Activated B cell treated with CpG ODN at 0.5 μM for 24 hours (primary cell): ENCODE measurements at places on chromosomes 5 and 9. TPM values are rescaled to one million over a fixed set of nuclear protein-coding genes. Genes with fewer than 3 reads are reported as not detected.
A peak's percentile ranks its signal among the peaks of the same experiment; 100 is the strongest.

DNA sequence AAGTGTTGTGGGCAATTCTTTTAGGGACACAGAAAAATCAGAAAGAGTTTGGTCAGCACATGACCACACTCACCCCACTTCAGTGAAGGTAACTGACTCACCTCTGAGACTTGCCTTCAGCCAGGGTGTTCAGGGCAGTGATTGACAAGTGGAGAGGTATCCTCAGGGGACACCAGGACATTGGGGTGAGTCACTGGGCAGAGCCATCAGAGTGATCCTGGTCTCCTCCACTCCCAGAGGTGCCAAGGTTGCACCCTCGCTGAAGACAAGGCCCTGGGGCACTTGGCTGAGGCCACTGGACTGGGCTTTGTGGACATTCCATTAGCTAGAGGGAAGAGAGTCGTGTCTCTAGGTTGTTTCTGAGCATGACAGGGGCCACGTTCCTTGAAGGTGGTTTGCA lies 113.4 kb downstream of the GADD45G start:
- DNase-seq: no peak

The B4GALT1 gene
- 111 and 118 TPM in 2 replicates for total RNA-seq

DNA sequence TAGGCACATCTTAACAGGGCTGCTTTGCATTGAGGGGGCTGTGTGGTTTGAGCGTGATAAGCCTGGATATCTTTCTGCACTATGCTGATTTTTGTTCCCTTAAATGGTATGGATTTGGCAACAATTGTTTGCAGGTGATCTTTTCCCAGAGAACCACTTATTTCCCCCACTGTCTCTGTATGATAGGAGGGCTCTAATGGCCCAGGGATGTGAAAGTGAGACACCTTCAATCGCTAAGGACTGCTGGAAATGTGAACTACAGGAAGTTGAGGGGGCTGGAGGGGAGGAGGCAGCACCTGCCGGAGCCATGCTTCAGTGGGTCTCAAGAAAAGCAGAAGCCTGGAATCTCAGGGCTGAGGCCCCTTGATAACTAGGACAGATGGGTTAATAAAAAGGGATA lies 29.4 kb downstream of the SYK start:
- peak; percentile 45 for DNase-seq

DNA sequence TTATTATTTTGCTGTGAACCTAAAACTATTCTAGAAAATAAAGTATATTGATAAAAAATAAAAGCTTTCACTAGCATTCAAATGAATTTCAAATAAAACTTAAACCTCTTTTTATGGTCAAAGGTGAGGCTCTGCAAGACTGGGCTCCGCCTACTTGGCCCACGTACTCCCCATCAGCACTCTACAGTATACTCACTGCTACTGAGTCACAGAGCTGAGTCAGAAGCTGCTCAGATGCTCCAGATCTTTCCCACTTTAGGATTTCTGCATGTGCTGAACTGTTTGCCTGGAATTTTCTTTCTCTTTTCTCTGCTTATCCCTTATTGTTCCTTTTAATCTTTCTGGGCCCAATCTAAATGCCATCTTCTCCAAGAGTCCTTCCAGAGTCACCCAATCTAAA lies 331.9 kb upstream of the CCNG1 start:
- no peak for DNase-seq

- no peak for DNase-seq
Observed at GRCh38 chr5:124612023-124612422, 134.4 kb downstream of the ZNF608 start.

GRCh38 chr5:92749943-92750342 lies 831.1 kb downstream of the NR2F1-AS1 start:
- DNase-seq: no peak

DNA sequence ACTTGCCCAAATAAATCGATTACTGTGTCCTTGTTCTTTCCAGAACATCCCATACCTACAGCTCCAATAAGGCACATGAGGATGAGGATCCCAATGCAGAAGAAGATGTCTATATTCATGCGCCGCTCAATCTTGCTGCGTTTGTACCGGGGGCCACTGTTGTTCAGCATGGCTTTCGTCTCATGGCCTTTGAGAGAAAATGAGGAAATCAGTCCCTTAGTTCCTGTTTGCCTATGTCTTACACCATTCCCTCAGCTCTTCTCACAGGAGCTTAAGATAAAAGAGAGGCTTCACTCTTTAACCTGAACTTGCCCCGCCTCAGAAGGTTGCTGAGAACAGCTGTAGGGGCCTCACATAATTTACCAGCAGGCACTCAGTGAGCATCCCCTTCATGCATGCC lies 211.6 kb downstream of the ATP10B start:
- no peak for DNase-seq

DNA sequence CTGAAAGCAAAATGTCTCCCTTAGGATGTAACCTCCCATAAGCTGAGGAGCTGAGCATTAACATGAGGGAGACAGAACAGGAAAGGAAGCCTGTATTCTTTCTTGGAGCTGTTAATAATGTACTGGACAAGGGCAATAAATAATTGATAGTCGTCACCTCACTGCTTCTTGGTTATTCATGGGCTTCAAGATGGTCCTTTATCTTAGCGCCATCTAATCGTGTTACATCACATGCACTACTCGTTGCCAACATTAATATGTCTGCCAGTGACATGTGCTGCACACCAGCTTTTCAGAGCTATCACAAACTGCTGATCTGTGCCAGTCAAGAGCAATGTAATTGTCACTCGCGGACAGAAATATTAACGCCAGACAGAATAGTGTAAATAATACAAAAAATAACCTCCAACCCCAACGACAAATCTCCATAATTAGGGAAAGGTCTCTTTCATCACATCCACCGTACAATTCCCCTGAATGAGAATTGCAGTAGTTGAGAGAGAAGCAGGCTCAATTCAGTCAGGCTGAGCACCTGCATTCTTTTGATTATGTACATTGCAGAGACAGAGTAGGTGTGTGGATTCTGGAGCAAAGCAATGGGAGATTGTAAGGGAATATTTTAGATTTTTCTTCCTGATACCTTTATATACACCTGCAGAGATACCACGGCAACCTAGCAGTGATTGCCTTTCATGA lies 267.1 kb downstream of the SPATA31D1 start:
- DNase-seq: no peak

The MAMDC2 gene
- not detected in 2 replicates for total RNA-seq

The DMRT3 gene
- total RNA-seq: not detected in 2 replicates

DNA sequence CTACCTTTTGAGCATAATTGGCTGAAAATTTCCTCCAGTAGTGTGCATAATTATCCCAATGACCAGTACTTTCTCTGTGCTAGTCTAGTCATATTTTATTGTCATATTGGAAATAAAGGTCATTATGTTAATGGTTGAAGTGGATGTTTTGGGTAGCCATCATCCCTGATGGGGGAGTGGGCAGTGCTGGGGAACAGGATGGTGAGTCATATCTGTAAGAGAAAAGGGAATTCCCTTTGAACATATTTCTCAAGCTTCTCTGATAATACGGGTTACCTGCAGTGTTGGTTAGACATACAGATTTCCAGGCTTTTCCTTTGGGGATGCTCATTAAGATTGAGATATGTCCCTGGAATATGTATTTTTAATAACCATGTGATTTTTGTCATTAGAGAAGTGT lies 33.3 kb upstream of the SPATA31D4 start:
- DNase-seq: no peak

DNA sequence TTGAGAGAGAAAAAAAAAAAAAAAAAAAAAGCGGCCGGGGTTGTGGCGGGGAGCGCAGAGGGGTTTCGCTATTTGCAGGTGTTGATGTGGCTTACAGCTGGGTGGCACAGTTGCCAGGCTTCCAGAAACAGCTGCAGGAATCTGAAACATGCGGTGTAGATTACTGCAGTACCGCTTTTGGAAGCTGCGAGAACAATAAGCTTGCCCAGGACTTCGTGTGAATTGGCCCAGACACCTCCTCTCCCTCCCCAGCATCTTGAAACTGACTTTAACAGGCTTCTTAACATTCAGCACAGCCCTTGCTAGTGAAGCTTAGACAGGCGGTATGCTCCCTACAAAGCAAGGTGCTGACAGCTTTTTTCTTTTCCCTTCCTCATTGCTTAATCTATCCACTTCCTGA lies 104.0 kb downstream of the ATP10B start:
- DNase-seq: no peak

The QRFP gene
- not detected in 2 replicates for total RNA-seq

The IL9 gene
- total RNA-seq: not detected in 2 replicates

The WDR38 gene
- total RNA-seq: not detected in 2 replicates

The PCDHGB3 gene
- total RNA-seq: 2.0 and 2.6 TPM in 2 replicates

The NUTM2G gene
- not detected in 2 replicates for total RNA-seq

The PCDHGA7 gene
- total RNA-seq: 1.3 and 1.6 TPM in 2 replicates

DNA sequence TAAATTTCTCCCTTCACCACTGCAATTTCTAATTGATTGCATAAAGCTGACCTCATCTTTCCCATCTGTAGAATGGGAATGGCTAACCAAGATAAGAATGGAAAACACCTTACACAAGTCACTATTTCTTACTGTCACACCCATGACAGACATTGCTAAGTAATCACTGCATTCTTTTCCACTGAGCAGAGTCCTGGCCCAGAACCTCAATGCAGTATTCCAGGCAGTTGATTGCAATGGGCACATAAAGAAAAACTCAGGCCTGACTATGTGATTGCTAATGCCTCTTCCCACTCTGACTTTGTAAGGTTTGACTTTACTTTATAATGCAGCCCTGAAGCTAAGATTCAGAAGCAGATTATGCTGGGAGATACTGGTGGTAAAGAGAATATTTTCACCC lies 29.3 kb downstream of the TRIM32 start:
- DNase-seq: no peak

The SPARC gene
- not detected in 2 replicates for total RNA-seq

- no peak for DNase-seq
Observed at GRCh38 chr9:109604131-109604530, 106.0 kb upstream of the PTPN3 start.

DNA sequence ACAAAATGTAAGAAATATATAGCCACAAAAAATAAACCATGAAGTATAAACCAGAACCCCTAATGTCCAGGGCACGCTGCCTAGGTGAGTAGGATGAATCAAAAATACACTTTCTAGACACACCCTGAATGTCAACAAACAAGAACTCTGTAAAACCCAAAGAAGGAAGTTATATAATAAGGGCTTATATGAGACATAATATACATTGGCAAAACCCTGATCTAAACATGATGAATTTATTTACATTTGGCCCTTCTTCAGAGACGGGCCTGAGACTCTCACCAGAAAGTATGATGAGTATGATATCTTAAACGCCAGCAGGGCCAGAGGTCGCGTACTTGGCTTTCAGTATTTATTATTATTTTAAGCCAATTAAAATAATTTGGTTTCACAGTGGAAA lies 125.1 kb upstream of the FST start:
- DNase-seq: no peak

The CFAP90 gene
- not detected in 2 replicates for total RNA-seq

DNA sequence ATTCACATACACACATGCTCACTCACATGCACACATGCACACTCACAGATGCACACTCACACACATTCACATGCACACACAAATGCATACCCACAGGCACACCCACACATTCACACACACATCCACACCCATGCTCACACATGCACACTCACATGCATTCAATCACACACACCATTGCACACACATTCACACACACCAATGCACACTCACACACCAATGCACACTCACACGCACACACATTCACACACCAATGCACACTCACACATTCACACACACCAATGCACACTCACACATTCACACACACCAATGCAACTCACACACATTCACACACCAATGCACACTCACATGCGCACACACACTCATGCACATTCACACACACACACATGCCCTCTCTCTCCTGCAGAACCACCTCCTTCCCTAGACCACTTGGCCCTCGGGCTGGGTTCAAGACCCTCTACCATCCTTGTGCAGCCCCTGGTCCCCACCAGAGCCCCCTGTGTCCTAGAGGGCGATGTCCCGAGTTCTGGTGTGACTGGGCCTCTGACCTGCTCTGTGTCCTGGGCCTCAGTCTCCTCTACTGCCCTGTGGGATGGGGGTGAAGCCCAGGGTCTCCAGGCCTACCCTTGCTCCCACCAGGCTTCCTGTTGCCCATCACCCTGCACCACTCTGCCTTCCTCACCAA lies 139.0 kb downstream of the OLFM1 start:
- no peak for DNase-seq

The PKN3 gene
- 16.9 and 17.4 TPM in 2 replicates for total RNA-seq

The UNC5A gene
- total RNA-seq: not detected in 2 replicates

The TTLL11 gene
- 3.6 and 4.7 TPM in 2 replicates for total RNA-seq

The STK32A gene
- total RNA-seq: not detected in 2 replicates

GRCh38 chr9:11158063-11158462 lies 545.3 kb upstream of the PTPRD start:
- no peak for DNase-seq

- DNase-seq: no peak
Observed at GRCh38 chr9:98219364-98219716, 26.9 kb upstream of the CORO2A start.

The GARIN3 gene
- not detected in 2 replicates for total RNA-seq

The NRG2 gene
- 0.07 TPM in 1 of 2 replicates, not detected in the other for total RNA-seq

The LRRC26 gene
- 0.31 TPM in 1 of 2 replicates, not detected in the other for total RNA-seq

DNA sequence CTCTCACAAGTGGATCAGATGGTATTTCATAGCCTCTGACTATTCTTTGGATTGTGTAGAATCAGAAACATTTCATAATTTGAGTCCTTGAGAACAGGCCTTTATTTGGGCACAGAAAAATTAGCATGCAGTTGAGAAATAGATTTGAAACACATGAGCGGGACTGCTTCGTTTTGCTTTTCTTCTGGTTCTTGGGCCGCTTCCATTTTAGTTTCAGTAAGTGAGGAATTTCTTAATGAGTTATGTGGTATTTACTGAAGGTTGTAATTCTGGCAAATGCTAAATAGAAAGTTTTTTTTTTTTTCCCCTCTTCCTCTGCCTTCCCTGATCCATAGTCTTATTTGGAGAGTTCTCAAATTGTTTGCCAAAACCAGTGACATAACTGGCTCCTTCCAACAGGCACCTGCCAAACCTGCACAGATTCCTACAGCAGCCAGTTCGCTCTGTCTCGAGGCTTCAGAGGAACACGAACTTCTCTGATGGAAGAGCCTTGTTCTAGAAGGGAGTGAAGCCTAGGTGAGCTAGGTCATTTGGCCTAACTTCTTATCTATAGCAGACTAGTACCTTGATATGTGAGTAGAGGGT lies 71.2 kb upstream of the SLC28A3 start:
- no peak for DNase-seq

- DNase-seq: no peak
Observed at GRCh38 chr5:55599148-55600050, 64.6 kb upstream of the PLPP1 start.

DNA sequence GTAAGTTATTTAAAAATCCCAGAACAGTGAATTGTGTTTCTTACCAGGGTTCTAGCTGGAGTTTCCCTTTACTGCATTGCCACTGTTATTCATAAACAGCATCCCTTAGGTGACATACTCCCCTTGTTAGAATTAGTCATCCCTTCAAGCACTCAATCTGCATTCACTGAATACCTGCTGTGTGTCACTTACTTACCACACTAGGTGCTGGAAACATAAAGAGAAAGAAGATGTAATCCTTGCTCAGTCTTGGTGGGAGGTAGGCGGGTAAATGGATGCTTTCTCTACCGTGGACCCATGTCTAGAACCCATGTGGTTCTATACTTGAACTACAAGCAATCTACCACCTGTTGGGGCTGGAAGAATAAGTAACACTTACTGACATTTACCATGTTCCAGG lies 371.6 kb downstream of the KDM4C start:
- DNase-seq: no peak
